Brain pericyte (primary cell): ENCODE measurements at places on chromosomes 3 and 15.

GRCh38 chr15:93359425-93360131 is 270.6 kb upstream of the RGMA start:
- DNase-seq, result no peak

- no peak for DNase-seq
Measured at GRCh38 chr15:76334438-76335306, 1.9 kb upstream of the ISL2 start.

- DNase-seq, result no peak
Measured at GRCh38 chr15:31086344-31086743, 15.2 kb downstream of the TRPM1 start.

DNA sequence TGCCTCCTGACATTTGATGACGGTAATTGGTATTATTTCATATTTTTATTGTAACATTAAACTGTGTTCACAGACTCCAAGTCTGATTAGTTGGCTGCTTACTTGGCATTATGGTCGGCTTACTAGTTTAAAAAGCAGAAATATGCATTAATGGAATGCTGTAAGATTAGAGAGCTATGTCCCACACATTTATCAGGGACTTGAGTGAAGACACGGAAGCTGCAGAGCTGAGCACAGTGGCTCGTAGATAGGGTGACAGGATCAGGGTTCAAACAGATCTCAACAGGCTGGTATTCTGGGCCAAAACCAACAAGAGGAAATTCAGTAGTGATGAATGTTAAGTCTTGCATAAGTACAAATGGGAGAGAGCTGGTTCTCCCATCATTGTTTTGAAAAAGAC is 113.8 kb downstream of the ADAMTSL3 start:
- DNase-seq, result no peak

GRCh38 chr3:32632533-32633265 is 52.3 kb upstream of the CNOT10 start:
- no peak for DNase-seq

DNA sequence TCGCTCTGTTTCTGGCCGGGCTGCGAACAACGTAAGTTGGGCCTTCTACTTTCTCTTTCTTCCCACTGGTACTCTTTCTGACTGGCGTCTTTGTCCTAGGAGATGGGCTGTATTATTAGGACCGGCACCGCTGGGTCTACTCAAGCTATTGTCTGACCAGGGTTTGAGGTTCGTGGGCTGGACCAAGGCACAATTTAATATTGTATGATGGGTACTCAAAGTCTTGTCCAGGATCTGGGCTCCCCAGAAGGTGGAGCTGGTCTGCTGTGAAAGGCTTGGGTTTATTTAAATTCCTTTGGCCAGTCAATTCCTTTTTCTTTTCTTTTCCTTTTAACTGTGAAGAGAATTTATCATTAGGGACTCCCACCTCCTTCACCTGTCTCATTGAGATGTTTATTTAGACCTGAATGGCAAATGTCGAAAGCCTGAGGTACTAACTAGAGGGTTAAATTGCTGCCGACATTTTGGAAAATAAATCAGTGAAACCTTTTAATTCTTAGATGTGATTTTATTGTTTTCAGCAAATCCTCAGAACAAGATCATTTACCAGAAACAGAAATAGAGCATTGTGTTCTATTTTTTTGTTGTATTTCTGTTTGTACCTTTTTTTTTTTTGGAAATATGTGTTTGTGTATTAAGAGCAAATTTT is 410 bp downstream of the LRRC49 start:
- peak; percentile 40 for DNase-seq

GRCh38 chr3:196872316-196872715 is 4.6 kb downstream of the SENP5 start:
- no peak for DNase-seq

- DNase-seq, result no peak
Measured at GRCh38 chr3:10442151-10442795, 63.1 kb downstream of the ATP2B2 start.

DNA sequence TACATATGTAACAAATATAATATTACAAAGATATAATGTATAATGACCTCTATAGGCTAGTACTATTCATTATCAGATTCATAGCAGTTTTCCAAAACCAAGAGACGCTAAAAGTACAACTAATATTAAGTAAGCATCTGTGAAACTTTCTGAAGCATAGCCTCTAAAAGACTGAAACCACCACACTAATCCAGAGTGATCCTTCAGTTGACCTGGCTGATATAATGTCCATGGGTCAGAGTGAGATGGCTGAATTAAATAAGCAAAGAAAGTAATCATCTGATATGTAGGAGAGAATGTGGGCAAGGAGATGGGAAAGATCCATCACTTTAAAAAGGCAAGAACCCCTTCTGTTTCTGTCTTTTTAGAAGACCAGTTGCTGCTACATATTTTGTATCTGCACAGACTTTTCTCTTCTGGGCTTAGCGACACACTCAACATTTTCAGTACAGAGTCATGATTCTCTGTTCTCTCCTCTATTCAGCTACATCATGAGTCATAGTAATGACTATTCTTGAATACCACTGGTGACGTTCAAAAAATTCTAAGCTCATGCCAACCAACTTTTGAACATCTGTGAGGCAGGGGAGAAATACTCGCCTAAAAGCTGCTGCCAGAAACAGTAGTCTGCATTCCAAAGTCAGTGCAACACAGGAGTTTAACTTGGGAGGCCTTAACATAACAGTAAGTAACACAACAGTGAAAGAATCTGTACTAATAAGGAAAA is 149.6 kb downstream of the MAGI1 start:
- DNase-seq, result peak; percentile 40

DNA sequence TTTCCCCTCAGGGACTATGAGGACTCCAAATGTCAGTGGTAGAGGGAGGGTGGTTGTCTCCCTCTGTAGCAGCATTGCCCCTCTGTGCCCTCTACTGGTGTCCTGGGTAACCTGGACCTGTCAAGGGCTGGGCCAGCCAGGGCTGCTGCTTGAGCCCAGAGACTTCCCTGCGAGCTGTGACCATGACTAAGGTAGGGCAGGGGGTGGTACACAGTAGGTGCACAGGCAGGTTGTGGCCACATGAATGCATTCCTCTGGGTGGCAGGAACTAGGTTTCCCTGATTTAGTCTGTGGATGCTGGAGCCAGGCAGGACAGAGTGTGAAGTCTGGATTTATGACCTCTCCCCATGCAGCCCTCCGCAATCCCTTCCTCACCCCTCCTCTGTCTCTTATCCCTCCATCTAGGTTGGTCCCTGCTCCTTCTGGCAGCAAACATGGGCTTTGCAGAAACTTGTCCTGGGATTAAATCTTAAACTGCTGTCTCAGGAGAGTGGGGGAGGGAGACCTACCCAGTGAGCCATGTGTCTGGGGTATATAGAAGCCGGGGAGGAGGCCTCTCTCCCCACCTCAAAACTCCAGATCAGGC is 8.7 kb upstream of the SEMA3F start:
- no peak for DNase-seq
